CD4-positive, alpha-beta memory T cell (primary cell): ENCODE measurements at places on chromosomes 7 and 10. TPM values are rescaled to one million over a fixed set of nuclear protein-coding genes. Genes with fewer than 3 reads are reported as not detected.

Gene GNG11
- not detected for polyA plus RNA-seq

Gene ARID5B
- polyA plus RNA-seq: 49.6 TPM

Gene KCNH2
- polyA plus RNA-seq: 2.4 TPM

Gene CPA2
- not detected for polyA plus RNA-seq

Gene CTAGE8
- polyA plus RNA-seq: 0.45 TPM

Gene RBP4
- polyA plus RNA-seq: not detected

Gene SPACDR
- 0.26 TPM for polyA plus RNA-seq

Gene COL13A1
- not detected for polyA plus RNA-seq

Gene DRGX
- not detected for polyA plus RNA-seq

Gene AIMP2
- 20.8 TPM for polyA plus RNA-seq

Gene DYNC1I1
- not detected for polyA plus RNA-seq

Gene PNLIPRP3
- not detected for polyA plus RNA-seq

Gene MGAM2
- not detected for polyA plus RNA-seq

Gene PCLO
- not detected for polyA plus RNA-seq

Gene PRTFDC1
- polyA plus RNA-seq: 0.21 TPM

Gene PROSER2
- polyA plus RNA-seq: 0.18 TPM

Gene OR2A7
- polyA plus RNA-seq: not detected

Gene DNAJC12
- polyA plus RNA-seq: not detected

Gene CYP2E1
- 0.30 TPM for polyA plus RNA-seq

Gene OR2A42
- polyA plus RNA-seq: not detected

Gene PTF1A
- not detected for polyA plus RNA-seq

Gene MSMB
- polyA plus RNA-seq: not detected

Gene EBF3
- not detected for polyA plus RNA-seq

Gene NAT16
- polyA plus RNA-seq: not detected

Gene HOXA11
- not detected for polyA plus RNA-seq

Gene TBX20
- not detected for polyA plus RNA-seq

Gene VWDE
- not detected for polyA plus RNA-seq

Gene UMAD1
- 36.7 TPM for polyA plus RNA-seq

Gene IDI2
- polyA plus RNA-seq: not detected

Gene INSYN2A
- not detected for polyA plus RNA-seq

Gene MMD2
- polyA plus RNA-seq: not detected

Gene TMEM196
- polyA plus RNA-seq: not detected

Gene IFIT1B
- polyA plus RNA-seq: not detected

Gene SMC3
- polyA plus RNA-seq: 96.1 TPM

Gene SEPHS1
- 11.3 TPM for polyA plus RNA-seq

Gene GPR158
- polyA plus RNA-seq: not detected

Gene FFAR4
- polyA plus RNA-seq: not detected

Gene CCDC126
- polyA plus RNA-seq: 11.9 TPM

Gene CFAP58
- polyA plus RNA-seq: not detected

Gene STAG3
- polyA plus RNA-seq: 1.6 TPM

Gene ANKRD30A
- not detected for polyA plus RNA-seq

Gene CPXM2
- polyA plus RNA-seq: not detected

Gene CBLL1
- 200 TPM for polyA plus RNA-seq

Gene SPDYE17
- not detected for polyA plus RNA-seq

Gene GOT1
- polyA plus RNA-seq: 18.8 TPM

Gene RNF32
- 1.5 TPM for polyA plus RNA-seq

Gene PPRC1
- polyA plus RNA-seq: 20.3 TPM

Gene CDC14C
- not detected for polyA plus RNA-seq
